Umbilical cord (tissue), 2 donors: ENCODE measurements at places on chromosomes 7 and 10.

DNA sequence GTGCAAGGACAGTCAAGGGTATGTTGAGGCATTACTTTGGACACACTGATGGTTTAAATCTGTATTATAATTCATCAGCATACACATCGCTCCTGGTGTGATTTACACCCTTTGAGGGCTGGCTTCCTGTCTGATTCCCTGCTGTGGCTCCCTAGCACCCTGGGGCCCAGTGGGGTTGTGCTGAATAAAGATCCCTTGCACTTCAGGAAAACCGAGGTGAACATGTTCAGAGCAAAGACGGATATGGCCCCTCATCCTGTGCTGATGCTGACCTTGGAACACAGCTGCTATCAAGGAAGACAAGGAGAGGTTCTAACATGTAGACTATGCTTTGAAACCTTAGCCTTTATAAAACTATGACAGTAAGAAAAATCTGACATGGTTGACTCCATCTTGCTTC lies 84.6 kb upstream of the UNC5B start:
- no peak for DNase-seq

GRCh38 chr10:91909117-91909677 lies at the start of gene FGFBP3:
Gene FGFBP3, minus strand, starts transcription at chr10:91909486. Its CDS starts 517 bp downstream, at chr10:91908969.
- peak; percentile 81 for DNase-seq

GRCh38 chr7:2936301-2936700 lies 92.2 kb upstream of the GNA12 start:
- DNase-seq, result no peak

- DNase-seq, result no peak
These were observed 291.9 kb downstream of the PARD3 start for GRCh38 chr10:34523017-34523767.

DNA sequence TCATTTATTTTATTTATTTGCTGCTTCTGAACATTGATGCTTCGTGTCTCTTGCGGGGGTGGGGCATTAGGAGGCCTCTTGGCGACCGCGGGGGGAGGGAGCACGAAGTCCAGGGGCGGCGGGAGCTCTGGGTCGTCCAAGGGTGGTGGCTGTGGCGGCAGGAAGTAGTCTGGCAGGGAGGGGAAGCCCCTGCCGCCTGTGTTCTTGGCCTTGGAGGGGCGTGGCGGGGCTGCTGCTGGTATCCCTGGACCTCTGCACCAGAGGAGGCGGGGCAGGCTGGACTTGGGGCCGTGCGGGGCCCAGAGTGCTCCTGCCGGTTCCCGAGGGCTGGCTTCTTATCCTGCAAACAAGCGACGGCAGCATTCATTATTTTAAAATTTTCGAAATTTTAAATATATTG lies 70.5 kb upstream of the ABI1 start:
- DNase-seq, result peak; percentile 43

DNA sequence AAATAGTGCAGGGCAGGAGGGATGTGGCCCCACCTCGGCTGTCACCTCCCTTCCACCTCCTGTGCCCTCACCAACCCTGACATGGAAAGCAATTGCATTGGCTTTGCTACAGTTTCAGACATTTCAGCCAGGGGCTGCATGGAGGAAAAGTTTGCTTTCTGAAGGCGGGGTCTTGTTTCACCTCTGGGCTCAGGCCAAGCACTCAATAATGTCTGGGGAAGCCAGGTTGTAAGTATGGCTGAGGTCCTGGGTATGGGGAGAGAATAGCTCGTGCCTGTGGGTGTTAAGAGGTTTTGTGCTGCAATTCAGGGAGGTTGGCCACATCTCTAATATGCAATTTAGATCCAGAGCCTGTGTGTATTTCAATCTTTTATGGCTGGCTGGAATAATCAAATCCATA lies 238.4 kb upstream of the MKI67 start:
- no peak for DNase-seq

DNA sequence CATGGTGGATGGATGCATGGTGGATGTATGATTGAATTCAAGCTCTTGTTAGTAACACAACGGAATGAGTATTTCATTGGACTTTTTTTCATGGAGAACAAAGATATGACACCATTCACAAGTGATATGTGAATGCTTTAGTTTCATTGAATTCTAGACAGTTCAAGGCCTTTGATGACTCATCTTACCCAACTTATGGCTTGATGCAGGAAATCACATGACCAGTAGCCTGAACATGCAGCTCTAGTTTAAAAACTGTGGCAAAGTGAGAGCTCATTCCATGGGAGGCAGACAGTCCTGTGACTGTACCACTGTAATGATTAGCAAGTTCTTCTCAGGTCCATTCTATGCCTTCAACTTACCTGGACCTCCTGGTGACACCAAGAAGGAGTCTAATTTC lies 1239.3 kb downstream of the TYW1 start:
- DNase-seq, result no peak
